Neural crest cell (in vitro differentiated cells): ENCODE measurements at places on chromosomes 5 and 9. TPM values are rescaled to one million over a fixed set of nuclear protein-coding genes. Genes with fewer than 3 reads are reported as not detected.

Gene SLC24A2
- total RNA-seq: 0.09 and 0.14 TPM in 2 replicates

GRCh38 chr9:35563791-35564197, 41.3 kb upstream of the TESK1 start:
- H3K27ac ChIP-seq: no peak overlapping the region
- peak; percentile 46 for DNase-seq
- peak overlapping the region; percentile 49 for H3K4me3 ChIP-seq

Gene NR2F1
- total RNA-seq: 411 and 426 TPM in 2 replicates

DNA sequence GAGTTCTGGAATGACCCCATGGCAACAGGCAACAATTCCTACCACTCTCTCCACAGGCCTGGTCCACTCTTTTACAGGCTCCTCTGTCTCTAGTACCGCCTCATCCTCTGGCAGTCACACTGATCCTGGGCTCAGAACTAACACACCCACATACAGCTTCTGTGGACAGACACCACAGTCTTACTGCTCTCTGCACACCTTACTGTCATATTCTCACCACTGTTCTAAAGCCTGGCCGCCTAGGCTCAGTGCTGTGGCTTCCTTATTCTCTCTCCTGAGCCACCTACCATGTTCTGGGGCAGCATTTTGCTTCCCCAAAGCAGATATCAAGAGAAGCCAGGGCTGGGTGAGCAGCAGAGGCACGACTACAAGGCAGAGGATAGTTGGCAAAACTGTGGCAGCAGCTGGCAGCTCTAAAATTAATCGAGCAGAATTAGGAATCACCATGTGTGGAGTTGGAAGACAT, 14.8 kb downstream of the REEP5 start:
- no peak for DNase-seq
- peaks cover 3% of the 10 kb centered on the region for H3K36me3 ChIP-seq
- no peaks in the 10 kb centered on the region for H3K27me3 ChIP-seq
- peaks cover 6% of the 10 kb centered on the region for H3K4me1 ChIP-seq

Gene ADCY2
- total RNA-seq: 2.1 and 3.5 TPM in 2 replicates
